ENCODE measurements at places on chromosomes 1 and 21. TPM values are rescaled to one million over a fixed set of nuclear protein-coding genes. Genes with fewer than 3 reads are reported as not detected.

Gene RNU1-2
- under 0.01 TPM for total RNA-seq

Gene BARHL2
- total RNA-seq, result not detected

DNA sequence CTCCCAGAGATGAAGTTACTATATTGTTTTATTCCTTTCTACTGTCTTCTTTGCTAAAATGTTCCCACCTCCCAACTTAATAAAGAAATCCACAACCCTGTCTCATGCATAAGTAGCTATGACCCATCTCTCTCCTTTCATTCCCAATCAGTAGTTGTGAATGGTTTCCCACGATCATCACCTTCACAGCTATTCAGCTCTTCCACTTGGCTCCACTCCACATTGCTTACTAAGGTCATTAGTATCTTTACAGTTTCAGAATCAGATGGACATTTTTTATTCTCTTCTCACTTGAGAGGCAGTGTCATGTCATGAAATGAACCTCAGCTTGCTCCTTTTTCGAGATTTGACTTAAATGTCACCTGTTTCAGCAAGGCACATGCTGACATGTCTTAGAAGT lies 47.1 kb upstream of the COG2 start:
- no peak for DNase-seq

DNA sequence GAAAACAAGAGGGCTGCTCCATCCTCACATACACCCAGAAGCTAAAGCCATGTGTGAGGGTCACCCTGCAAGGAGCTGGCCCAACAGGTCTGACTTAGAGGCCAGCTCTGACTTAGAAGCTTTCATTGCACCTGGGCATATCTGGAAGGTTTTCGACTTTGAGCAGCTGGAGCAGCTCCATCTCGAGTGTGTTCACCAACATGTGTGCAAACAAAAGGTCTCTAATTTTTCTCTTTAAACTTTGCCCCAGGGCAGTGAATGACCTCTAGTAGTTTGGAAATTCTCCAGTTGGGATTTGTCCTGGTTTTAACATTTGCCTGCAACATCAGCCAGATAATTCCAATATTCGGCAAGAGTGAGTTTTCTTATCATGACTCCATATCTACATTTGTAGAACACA lies 108.3 kb downstream of the TNR start:
- no peak for DNase-seq

DNA sequence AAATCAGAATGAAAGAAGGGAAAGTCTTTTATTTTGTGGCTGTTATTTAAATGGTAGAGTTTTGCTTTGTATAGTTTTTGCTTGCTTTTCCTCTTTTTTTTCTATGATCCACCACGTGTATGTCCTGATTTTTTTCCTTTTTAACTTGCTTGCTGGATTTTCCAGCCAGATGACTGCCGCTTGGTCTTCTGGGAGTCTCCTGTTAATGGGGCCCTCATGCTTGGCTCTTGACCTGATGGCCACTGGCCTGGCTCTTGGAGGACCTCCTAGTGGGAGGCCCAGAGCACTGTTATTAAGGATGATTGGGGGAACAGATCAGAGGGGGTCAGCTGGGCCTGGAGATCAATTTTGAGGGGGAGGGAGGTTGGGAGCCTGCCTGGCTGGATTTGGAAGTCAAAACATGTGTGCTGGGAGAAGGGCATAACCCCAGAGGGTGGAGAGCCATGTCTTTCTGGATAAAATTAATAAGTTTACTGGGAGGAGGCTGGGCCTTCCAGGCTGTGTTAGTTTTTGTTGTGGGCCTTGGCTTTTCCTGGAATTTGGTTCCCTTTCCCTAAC lies 1.2 kb downstream of the FGGY start:
- no peak for DNase-seq
